T-helper 9 cell (primary cell): ENCODE measurements at places on chromosomes 1 and 21.

DNA sequence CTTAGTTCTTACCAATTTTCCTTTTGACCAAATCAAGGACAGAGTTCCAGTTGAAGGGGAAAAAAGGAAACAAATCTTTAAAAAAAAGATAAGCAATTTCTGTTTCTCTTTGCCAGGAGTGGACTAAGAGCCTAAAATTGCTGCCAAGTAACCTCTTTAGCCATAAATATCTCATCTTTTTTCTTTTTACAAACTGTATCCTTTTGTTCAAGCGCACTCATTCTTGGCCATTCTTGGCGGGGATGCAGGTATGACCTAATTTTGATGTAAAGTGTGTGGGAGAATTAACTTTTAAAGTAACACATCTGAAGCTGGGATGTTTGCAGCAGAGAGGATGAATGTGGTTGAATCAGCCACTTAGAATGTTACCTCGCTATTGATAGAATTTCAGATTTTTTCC is 13.4 kb upstream of the KIF1B start:
- DNase-seq: no peak

DNA sequence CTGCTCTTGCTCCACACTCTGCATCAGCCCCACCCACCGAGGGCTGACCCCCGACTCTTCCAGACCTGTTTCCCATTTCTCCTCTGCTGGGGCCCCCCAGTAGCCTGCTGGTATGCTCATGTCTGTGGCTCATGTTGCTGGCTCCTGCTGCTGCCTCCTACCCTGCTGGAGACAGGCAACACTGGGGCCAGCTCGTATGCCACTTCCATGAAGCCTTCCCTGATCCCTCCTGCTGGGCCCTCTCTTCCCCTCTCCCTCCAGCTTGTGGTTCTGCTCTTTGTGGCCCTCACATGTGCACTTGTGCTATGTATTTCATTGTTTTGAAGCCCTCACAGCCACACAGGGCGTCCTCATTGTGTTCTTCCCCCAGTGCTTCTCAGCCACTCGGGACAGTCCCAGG is 40.5 kb downstream of the CNN3 start:
- DNase-seq: no peak

DNA sequence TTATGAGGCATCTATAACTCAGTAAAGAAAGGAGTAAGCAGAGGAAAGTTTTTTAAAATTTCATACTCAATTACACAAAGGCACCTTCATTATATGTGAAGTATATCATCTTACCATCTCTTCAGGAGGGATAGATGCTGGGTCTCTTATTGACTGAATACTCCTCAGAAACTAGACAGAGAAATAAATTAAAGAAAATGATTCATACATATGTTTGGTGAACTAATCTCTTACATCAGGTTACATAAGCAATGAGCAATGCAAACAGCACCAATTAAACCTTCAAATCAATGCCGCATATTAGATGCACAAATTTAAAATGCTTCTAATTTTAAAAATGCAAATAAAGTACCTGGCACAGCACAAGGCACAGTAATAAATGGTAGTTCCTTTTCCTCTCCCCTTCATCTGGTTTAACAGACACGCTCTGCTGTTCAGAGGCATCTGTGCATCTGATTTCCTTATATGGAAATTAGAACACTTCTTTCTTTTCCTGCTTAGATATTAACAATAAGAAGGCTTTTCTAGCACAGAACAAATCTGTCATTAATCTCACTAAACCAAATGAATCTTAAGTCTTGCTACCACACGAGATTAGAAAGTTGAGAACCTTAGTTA is 20.0 kb downstream of the SCYL3 start:
- no peak for DNase-seq

GRCh38 chr1:240091614-240092300 is at the start of gene FMN2:
Gene FMN2, plus strand, starts transcription at chr1:240091883. Its CDS starts 227 bp downstream, at chr1:240092110.
- DNase-seq: no peak

DNA sequence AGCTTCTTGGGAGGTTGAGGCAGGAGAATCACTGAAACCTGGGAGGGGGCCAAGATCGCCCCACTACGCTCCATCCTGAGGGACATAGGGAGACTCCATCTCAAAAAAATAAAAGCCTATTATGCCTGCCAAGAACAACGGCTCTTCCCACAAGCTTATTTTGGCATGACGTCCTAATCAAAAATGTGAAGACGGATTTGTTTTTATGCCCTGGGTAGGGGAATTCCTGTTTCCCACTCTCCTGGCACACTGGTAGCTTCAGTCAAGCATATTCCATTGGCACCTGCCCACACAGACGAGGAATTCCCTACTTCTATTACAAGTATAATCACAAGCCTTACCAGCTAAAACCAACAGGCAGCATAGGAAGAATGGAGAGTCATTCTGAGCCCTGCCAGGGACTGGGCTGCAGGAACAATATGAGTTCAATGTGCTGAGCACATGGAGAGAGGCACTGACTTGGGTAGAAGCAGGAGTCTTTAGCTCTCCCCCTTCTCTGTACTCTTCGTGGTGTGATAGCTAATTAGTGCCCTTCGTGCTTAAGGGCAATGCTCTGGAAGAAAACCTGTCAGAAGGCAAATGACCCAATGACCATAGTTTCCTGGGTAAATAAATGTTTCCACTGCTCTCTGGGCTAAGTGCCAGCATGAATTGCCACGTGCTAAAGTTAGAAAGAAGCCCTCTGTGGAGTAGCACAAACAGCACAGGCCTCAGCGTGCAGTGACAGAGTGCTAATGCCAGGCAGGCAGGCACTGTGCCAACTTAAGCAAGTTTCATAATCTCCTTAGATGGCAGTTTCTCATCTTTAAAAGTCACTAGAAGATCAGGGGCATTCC is 16.8 kb downstream of the TNFSF4 start:
- DNase-seq: no peak

DNA sequence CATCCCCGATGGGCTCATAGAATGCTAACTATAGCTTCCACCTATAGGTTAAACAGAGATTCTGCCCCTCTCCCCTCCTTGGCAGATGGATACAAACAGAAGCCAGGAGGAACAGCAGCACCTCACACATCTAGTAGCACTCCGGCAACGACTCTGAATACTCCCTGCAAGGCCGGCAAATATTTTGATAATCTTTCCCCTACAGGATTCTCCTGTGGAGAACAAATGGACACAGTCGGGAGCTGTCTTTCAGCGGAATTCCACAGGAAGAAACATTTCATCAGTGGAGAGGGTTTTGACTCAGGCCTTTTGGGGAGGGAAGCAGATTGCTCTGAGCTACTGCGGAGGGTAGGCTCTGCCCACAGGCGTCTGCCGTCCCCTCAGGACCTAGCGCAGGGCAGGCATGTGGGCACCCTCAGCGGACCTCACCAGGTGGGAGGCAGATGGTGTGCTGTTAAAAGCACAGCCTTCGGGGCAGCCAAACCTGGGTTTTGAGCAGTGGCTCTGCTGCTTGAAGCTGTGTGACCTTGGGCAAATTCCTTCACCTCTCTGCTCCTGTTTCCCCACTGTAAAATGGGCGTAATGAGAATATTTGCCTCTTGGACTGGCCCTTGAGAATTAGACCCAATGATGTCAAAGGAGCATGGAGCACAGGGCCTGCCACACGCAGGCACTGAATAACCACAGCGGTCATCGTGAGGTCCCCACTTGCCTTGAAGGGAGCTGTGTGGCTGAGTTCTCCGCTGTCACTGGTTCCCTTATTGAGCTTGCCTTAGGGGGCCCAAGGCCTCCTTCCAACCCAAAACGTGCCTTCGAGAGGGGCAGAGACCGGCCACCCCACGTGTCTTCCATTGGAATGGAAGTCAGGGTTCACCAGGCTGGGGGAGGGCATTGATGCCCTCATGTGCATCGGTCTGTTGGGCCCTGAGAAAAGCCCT is 19.2 kb upstream of the BCAR3 start:
- DNase-seq: no peak

DNA sequence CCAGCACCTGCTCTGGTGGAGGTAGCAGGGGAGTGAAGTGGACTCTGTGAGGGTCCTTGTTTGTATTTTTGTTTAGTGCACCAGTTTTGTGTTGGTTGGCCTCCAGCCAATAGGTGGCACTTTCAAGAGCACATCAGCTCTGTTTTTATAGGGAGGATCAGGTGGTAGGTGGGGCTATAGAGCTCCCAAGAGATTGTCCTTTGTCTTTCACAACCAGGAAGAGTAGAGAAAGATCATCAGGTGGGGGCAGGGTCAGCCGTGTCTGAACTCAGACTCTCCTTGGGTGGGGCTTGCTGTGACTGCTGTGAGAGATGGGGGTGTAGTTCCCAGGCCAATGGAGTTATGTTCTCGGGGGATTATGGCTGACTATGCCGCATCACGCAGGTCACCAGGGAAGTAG is 159.8 kb downstream of the ZNF326 start:
- no peak for DNase-seq

GRCh38 chr1:18241891-18242290 is 134.3 kb downstream of the IGSF21 start:
- DNase-seq: no peak

- no peak for DNase-seq
These were observed 24.6 kb upstream of the TRAPPC10 start for GRCh38 chr21:43987509-43987908.

DNA sequence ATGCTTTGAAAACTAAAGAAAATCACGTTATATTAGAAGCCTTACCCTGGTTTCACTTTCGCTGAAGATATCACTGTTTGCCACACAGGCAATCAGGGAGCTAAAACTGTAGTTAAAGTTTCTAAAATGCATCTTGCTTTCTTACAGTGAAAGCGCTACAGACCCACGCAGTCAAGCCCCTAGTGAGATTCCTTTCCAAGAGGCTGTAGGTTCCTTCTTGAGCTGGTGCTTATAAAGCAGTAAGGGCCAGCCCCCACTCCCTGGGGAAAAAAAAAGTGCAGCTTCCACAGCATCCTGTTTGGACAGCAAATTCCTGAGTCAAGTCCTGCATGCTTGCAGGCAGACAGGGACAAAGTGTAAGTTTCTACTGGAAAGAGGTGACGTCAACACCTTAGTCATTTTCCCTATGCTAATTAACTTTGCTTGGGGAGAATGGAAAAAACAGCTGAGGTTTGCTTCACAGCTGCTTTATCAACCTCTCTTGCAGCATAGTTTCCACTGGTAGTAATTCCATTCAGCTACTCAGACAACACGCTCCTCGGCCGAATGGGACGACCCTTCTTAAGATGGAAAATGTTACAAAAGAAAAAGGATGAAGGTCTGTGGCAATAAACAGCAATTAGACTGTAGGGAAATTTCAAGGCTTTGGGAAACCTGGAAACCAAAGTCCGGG is 14.7 kb upstream of the KCNE1 start:
- no peak for DNase-seq

- DNase-seq: no peak
These were observed 150.3 kb downstream of the DMRTA2 start for GRCh38 chr1:50272912-50273311.

DNA sequence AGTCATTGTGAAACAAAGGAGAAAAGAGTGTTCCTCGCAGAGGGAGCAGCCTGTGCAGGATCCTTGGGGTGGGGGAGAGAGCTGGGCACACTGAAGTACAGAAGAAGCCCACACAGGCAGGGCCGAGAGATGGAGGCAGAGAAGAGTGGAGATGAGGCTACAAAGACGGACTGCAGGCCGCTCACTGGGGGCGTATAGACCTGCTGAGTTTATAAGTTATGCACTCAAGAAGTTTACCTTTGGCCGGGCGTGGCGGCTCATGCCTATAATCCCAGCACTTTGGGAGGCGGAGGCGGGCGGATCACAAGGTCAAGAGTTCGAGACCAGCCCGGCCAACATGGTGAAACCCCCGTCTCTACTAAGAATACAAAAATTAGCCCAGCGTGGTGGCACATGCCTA is 7.6 kb upstream of the SLAMF9 start:
- DNase-seq: no peak

DNA sequence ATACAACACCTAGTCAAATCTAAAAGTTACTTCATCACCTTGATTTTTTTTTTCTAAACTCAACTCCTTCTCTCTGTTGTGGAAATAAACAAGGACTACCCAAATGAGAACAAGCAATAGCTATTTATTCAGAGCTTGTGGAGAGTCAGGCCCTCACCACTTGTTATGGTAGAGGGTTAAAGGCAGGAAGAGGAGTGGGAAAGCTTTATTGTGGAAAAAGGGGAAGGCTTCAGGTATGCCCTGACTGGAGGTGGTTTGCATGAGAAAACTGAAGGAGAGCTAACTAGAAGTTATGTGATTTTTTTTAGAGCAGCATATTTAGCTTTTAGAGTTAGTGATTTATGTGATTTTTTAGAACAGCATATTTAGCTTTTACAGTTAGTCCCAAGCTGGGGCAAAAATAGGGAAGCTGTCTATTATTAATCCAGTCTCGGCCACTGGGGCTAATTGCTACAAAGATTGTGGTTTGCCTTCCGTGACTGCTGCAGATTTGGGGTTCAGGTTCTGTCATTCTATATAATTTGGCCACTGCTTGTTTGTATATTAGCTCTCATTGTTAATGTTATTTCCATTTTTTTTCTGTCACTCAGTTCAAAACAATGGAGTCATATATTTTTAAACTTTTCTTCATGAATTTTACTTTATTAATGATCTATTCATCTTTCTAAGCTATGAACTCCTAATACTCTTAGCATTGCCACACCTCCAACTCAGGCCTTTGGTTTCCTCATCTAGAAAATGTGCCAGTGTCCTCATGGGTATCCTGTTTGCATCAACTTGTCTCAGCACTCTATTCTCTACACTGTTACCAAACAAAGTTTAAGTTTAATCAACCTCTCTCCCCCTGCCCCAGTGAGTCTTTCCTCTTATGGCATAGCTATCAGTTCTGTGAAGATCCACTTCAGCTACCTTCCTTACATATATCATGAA is 713.0 kb downstream of the BRINP3 start:
- no peak for DNase-seq

DNA sequence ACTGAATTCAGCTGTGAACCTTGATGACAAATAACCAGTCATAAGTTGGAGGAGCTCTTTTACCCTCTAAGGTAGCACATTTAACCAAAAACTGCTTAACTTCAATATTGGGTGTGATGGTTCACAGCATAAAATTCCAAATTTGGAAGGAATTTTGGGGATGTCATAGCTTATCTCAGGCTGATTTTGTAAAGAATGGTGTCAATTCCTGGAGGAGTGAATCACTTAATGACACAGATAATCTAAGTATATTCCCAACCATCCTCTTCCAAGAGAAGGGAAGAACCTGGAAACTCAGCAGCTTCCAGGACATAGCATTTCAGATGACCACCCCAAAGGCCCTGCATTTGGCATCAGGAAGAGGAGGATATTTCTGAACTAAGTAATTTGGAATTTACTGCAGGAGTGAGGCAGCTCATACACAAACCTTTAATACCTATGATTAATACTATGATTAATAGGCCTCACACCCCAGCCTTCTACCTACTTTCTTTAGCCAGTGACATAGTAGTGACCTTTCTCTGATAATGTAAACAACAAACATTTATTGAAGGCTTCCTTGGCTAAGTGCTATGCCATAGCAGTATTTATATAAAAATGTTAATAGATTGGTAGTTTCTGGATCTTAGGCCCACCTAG is 14.5 kb downstream of the GLUL start:
- no peak for DNase-seq
